ENCODE measurements at places on chromosomes 7 and 10. TPM values are rescaled to one million over a fixed set of nuclear protein-coding genes. Genes with fewer than 3 reads are reported as not detected.

The XPNPEP1 gene
- total RNA-seq: 83.2 TPM

The SPDYE2 gene
- not detected for total RNA-seq

The SPDYE6 gene
- total RNA-seq: not detected

The C10orf105 gene
- 0.52 TPM for total RNA-seq

The FHIP2A gene
- 23.3 TPM for total RNA-seq

The ACTR3C gene
- total RNA-seq: 5.0 TPM

The VPS37D gene
- total RNA-seq: 0.25 TPM

The RASSF4 gene
- total RNA-seq: 0.52 TPM

The ZCCHC24 gene
- total RNA-seq: 0.52 TPM

The GRID1 gene
- total RNA-seq: not detected

The LEP gene
- total RNA-seq: not detected

The MKX gene
- not detected for total RNA-seq

The SKIDA1 gene
- total RNA-seq: 0.12 TPM

The LOXL4 gene
- total RNA-seq: not detected

The KLF14 gene
- not detected for total RNA-seq

The RNF133 gene
- total RNA-seq: not detected

The C10orf62 gene
- not detected for total RNA-seq

The MTURN gene
- total RNA-seq: 3.7 TPM

The SFTPA1 gene
- total RNA-seq: not detected

The EN2 gene
- not detected for total RNA-seq

The SCART1 gene
- total RNA-seq: 4.5 TPM

The GIMAP5 gene
- 149 TPM for total RNA-seq

The CBLL1 gene
- total RNA-seq: 59.7 TPM

The TAS2R5 gene
- 1.3 TPM for total RNA-seq

The MORN4 gene
- total RNA-seq: 1.3 TPM

The EPO gene
- not detected for total RNA-seq

The PRKCQ gene
- 62.6 TPM for total RNA-seq

The ADRA2A gene
- not detected for total RNA-seq

The PTPN12 gene
- total RNA-seq: 20.9 TPM

The YKT6 gene
- total RNA-seq: 62.6 TPM

The HUS1 gene
- 38.5 TPM for total RNA-seq

The CHAT gene
- not detected for total RNA-seq

The SPDYE3 gene
- not detected for total RNA-seq

The FAM25A gene
- total RNA-seq: not detected

The LIPM gene
- not detected for total RNA-seq

The C7orf57 gene
- total RNA-seq: 0.21 TPM

The PNLIP gene
- not detected for total RNA-seq

The CALML3 gene
- total RNA-seq: not detected

The COMTD1 gene
- 44.7 TPM for total RNA-seq

The GPR85 gene
- total RNA-seq: not detected

The GBX1 gene
- total RNA-seq: not detected

The RBM17 gene
- 177 TPM for total RNA-seq

The ZNF775 gene
- total RNA-seq: 4.4 TPM

The PCDH15 gene
- not detected for total RNA-seq

The UTF1 gene
- total RNA-seq: not detected

The HABP2 gene
- not detected for total RNA-seq

The SIRT1 gene
- total RNA-seq: 25.8 TPM

The JAZF1 gene
- 7.6 TPM for total RNA-seq

The CPA2 gene
- total RNA-seq: not detected

The LRRC4 gene
- total RNA-seq: not detected

The PKD2L1 gene
- not detected for total RNA-seq

The TMEM176A gene
- total RNA-seq: not detected

The FBXL13 gene
- total RNA-seq: 0.17 TPM

The PLPP4 gene
- total RNA-seq: not detected

The PYROXD2 gene
- 6.2 TPM for total RNA-seq

The SCIN gene
- 1.6 TPM for total RNA-seq

The DOCK1 gene
- not detected for total RNA-seq

All from activated CD4-positive, alpha-beta T cell treated with anti-CD3 and anti-CD28 coated beads, Interleukin-2, amount 10 ng/mL, durations not matched to agents 7 days and 5 days (primary cell).